Stimulated activated CD8-positive, alpha-beta memory T cell treated with anti-CD3 and anti-CD28 coated beads, Interleukin-2, amount 100 ng/mL, for 1 hour (primary cell): ENCODE measurements at places on chromosomes 1 and 21.

- no peak for DNase-seq
These were observed 4.3 kb downstream of the DDAH1 start for GRCh38 chr1:85460555-85461088.

DNA sequence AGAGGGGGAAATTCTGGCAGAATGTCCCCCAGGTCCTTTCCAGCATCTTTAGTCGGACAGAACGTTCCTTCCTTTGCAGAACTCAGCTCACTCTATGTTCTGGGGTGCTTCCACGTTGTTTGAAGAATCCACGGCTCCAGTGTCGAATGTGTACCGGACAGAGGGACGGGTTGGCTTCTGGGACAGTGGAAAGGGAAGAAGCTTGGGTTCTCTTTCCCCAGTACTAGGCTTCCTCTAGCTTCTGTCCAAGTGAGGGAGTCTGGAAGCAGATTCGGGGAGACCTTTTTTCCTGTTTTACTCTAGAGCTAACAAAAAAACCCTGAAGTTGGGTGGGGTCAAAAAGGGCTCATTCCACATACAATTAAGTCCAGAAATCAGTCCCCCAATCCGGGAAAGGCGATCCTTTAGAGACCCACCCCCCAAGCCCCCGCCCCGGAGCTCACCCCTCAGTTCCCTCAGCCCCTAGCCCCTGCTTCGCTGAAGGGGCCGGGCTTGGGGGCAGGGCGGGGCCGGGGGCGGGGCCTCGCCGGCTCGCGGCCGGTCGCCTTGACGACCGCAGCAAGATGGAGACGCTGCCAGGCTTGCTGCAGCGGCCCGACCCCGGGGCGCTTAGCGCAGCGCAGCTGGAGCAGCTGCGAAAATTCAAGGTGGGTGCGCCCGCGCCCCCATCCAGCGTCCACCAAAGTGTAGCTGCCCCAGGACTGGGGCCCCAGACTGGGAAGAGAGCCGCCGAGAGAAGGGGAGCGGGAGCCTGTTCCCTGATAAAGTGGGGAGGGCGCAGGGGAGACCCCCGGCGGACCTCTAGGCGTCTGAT, at the start of gene RIIAD1:
TSS of gene RIIAD1 (plus strand) at position 549 of the 814 bp plus-strand sequence. CDS start at position 564, 15 bp downstream.
- no peak for DNase-seq

GRCh38 chr1:93815366-93816110, 63.5 kb downstream of the DNTTIP2 start:
- DNase-seq: no peak

DNA sequence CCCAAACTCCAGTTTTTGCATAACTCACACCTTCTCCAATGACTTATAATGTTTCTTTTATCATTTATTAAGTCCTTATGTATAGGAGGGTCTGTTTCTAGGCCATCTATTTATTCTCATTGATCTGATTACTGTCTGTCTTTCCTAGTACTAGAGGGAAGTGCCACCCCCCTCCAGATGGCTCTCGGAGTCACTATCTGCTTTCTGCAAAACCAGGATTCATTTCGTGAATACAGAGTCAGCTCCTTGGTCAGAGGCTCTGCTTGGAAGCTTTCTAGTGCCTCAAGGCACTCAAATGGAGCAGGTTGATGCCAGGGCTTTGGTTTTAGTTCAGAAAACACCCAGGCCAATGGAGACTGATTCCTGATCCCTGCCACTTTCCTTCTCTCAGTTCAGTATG, 102.3 kb upstream of the CD34 start:
- DNase-seq: no peak

DNA sequence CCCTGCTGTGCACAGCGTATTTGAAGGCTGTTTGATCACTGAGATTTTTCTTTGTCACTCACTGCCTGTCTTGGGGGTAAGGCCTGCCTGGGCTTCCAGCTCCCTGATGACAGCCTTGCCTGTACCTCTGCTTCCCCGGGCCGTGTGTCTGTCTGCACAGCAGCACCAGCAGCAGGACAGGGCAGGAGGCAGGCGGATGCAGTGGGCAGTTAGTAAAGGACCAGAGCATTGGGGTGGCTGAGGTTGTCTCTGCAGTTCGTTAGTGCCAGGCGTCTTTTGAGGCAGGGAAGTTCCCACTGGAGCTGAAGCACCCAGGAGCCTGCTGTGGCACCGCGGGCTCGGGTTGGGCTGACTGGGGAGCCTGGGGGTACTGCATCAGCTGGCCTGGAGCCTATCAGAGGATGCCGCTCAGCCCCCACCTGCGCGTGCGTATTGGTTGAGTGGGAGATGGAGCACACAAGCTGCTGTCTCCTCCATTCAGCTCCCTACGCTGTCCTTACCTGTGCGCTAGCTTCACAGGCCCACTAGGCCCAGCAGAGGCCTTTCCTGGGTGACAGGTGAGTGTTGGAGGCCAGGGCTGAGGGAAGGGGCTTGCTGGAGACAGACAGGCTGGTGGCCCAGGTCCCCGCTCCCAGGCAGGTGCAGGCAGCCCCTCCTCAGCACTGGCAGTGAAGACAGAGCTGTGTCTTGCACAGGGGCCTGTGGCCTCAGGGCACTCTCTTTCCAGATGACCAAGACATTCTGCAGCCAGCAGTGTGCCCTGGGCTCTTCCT, 28.2 kb downstream of the SNAP47 start:
- DNase-seq: no peak

GRCh38 chr1:93079685-93080141, 630 bp downstream of the MTF2 start:
- DNase-seq: no peak

DNA sequence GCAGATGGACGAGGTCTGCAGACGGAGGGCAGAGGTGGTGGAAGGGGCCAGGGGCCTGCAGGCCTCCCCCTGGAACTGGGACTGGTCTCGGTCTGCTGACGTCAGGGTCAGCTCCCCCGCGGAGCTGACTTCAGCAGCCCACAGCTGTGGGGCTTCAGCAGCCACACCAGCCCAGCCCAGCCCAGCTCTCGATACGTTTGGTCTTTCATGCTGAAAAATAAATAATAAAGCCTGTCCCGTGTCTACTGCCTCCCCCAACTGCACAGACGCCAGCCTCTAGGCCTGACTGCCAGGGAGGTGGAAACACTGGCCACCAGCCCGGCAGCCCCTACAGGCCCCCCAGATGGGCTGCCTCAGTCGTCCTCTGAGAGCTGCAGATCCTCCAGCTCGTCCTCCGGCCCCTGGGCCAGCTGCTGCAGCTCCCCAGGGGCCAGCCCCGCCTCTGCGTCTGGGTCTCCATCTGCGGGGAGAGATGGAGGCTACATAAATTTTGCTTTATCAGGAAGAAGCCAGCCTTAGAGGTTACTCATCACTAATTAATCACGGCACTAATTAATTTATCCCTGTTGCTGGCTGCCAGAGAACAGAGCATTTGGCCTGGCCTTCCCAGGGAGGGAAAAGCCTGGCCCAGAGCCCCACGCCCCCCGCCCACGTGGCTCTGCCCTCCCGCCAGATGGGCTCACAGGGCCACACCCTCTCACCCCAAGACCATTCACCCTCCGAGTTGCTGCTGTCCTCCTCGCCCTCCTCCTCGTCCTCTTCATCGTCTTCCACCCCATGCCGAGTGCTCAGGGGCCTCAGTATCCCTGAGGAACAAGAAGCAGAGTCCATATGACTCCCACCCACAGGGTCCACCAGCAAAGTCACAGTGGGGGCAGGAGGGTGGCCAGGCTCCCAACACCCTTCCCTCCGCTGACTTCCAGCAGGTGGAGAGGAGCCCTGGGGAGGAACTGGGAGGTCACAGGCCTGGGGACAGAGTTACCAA, 14.4 kb downstream of the NOC2L start:
- no peak for DNase-seq

DNA sequence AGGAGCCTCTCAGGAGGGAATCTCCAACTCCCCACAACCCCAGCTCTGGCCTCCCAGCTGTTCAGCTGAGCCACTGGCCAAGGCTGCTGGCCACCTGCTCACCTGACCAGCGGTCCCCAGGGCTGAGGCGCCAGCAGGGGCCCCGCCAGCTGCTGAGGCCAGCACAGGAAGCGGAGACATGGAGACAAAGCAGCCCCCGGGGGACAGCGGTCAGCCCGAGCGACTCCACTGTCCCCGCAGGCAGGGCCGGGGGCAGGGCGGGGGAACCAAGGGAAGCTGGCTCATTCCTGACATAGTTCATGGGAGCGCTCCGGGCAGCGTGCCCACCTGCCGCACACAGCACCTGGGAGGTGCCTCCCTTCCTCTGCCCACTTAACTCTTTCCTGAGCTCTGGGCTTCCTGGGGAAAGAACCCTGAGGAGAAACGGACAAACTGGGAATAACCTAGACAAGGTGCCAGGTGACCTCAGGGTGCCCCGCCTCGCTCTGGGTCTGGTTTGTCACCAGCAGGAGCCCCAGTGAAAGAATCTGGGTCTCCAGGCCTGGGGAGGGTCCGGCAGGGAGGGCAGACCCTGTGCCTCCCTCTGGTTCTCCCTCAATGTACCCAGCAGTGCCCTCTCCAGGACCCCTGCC, 10.7 kb downstream of the EPHA2 start:
- DNase-seq: no peak

DNA sequence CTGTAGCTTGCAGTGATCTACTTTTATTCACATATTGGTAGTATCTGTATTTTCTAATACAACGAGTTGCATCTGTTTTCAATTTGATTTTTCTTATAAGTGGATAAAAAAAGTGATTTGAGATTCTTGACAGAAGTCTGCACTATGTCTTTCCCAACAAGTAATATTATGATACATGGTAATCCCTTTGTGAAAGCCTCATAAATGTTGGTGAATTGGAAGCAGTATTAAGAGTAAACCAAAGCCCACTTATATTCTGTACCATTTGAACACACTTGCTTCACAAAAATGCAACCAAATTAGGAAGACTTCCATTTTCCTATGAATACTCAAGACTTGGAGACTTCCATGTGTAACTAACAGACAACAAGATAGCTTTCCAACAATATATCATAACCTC, 172.0 kb downstream of the HMCN1 start:
- DNase-seq: no peak

- no peak for DNase-seq
These were observed 32.7 kb downstream of the MRPS6 start for GRCh38 chr21:34105947-34106541.

DNA sequence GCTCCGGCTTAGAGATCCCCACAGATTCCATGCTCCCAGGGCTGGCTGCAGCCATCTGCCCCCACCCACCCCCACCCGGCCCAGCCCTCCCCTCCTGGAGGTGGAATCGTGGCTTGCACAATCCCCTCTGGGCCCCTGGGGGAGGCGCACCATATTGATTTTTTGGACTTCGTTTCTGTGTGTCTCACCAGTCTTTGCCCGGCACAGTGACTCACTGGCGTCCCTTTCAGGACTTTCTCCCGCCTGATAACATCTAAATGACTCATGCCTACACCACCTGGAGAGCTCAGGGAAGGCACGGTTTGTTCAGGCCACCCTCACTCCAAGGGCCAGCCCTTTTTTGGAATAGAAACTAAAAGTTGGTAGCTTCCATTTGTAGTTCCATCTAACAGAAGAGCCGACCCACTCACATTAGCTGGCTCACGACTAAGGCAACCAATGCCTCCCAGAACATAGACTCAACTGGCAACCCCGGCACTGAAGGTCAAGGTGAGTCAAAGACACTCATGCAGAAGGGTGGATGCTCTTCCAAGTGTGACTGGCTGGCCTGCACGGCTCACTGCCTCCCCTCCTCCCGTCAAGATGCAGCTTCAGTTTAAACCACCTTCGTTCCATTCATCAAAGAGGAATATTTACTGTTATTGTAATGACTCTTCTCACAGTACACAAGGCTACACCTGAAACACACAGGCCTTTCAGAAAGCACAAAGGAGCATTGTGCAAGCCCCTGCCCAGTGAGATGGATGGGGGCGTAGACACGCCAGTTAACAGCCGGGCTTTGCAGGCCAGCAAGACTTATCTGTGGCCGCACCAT, 18.1 kb upstream of the ETS2 start:
- no peak for DNase-seq

DNA sequence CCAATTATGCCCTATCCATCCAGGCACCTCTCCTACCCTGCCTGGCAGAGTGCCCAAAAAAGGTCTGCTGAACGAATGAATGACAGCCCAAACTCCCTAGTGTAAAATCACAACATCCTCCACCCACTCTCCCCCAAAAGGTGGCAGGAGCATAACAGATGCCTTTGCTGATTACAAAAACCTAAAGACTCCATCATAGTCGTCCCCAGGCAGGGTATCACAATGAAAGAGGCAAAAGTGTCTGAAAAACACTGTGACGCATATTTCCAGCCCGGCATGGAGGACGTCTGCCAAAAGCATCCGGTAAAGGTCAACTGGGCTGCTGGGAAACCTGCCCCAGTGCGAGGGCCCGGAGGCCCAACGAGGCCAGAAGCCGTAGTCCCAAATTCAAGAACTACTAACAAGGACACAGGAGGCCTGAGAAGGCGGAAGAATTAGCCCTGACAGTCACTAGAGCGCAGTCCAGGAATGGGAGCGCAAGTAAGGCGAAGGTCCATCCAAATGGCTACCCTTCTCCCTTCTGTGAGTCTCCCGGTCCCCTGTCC, 576 bp downstream of the SMIM12 start:
- DNase-seq: no peak

- DNase-seq: no peak
These were observed 8.9 kb upstream of the A3GALT2 start for GRCh38 chr1:33329600-33330305.

GRCh38 chr1:159058751-159059150, 17.8 kb downstream of the AIM2 start:
- no peak for DNase-seq

DNA sequence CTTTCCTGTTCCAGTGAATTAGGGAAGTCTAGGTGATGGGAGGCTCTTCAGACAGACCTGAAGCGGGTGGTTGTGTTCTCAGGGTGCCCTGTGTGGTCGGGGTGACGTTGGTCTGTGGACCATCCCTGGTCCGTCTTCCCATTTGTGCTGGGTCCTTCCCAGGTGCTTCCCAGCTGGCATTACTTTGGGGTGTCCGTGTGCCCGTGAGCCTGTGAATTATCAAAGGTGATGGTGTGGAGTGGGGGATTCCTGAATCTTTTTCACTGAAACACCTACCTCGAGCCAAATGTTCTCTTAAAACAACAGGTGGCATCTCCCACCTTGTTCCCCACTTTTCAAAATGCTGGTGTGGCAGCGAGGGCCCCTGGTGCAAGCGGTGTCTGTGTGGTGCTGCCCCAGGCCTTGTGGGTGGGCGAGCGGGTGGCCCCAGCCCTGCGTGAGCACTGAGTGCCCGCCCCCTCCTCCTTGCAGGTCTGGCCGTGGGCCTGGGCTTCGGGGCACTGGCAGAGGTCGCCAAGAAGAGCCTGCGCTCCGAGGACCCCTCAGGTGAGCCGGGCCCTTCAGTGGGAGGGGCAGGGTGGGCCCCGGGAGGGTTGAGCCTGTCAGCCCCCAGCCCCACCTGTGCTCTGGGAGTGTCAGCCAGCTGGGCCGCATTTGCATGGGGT, 37.0 kb downstream of the COQ8A start:
- no peak for DNase-seq

- DNase-seq: no peak
These were observed 37.3 kb downstream of the HSD3B1 start for GRCh38 chr1:119544165-119544762.

GRCh38 chr1:38059635-38060250, 13.2 kb upstream of the POU3F1 start:
- DNase-seq: no peak
